ENCODE measurements at places on chromosomes 4 and X.

DNA sequence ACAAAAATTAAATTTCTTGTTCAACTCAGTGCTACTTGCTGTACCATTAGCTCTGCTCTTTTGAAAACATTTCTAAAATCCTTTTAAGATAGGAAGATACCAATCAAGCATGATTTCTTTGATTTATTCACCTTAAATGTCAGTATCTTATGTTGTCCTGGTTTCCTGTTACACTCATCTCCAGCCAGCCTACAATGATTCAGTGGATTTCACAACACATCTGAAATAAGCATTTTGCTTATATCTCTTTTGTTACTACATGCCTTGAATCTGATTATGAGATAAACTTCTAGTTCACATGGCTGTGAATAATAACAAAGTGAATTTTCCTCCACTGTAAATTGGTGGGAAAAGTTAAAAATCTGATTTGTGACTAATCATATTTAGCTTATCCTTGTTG lies 112.5 kb upstream of the BMP3 start:
- no peak for DNase-seq

GRCh38 chrX:130028196-130028595 lies 45.8 kb downstream of the BCORL1 start:
- peak; percentile 17 for DNase-seq

GRCh38 chr4:139959396-139959795 lies 194.6 kb downstream of the MAML3 start:
- no peak for DNase-seq

DNA sequence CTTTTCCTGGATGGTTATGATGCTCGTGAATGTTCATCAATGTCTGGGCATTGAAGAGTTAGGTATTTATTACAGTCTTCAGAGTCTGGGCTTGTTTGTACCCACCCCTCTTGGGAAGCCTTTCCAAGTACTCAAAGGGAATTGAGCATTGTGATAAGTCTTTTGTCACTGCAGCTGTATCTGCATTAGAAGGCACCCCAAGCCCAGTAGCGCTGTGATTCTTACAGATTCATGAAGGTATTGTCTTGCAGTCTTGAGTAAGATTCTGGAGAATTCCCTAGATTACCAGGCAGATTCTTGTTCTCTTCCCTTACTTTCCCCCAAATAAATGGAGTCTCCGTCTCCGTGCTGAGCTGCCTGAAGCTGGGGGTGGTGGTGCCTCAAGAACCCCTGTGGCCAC lies 173.4 kb upstream of the HUWE1 start:
- no peak for DNase-seq

DNA sequence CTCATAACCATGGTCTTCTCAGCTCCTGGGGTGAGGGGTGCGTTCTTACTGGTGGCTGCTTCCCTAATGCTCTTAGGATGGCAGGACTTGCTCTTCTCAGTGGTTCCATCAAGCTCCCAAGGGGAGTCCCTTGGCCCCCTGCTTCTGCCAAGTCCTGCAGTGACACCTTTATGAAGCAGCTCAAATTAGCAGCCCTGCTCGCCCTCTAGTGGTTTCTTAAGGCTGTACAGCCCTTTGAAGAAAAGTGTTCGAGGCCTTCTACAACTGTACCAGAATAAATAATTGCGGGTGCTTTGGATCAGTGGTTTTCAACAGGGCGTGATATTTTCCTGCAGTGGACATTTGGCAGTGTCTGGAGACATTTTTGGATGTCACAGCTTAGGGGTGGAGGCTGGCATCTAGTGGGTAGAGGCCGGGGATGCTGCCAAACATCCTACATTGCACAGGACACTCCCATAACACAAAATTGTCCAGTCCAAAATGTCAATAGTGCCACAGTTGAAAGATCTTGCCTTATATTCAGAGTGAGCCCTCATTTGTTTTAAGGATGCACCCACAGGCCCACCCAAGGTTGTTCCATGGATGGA lies 204.7 kb upstream of the S100G start:
- DNase-seq, result no peak

DNA sequence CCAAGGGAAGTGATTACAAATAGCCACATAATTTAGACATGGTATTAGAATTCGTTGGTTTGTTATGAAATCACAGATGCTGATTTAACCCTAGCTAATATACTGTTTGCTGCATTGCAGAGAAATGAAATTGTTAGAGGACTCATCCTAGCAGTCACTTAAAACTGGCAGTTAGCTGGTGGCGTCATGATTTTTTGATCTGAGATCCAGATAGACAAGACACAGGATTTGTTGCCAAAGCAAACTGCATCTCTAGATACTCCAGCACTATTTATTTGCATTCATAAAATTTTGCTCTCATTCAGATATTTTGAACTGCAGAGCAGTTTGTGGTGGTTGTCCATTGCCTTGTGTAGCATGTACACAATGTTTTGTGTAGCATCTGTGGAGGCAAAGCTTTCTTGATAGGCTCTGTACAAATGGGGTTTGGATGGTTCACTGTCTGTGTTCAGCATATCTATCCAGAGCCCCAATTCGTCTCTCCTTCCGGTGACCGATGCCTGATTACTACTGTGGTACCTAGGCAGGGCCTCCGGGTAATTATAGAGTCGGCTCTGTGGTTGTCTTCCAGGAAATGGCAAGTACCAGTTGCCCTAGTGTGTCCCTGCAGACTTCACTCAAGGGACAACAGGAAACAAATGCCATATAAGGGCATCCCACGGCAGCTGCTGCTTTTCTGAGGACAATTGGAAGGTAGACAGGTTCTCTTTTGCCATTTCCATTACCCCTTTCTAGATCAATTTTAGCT lies 30.1 kb upstream of the SPARCL1 start:
- DNase-seq, result peak; percentile 4

DNA sequence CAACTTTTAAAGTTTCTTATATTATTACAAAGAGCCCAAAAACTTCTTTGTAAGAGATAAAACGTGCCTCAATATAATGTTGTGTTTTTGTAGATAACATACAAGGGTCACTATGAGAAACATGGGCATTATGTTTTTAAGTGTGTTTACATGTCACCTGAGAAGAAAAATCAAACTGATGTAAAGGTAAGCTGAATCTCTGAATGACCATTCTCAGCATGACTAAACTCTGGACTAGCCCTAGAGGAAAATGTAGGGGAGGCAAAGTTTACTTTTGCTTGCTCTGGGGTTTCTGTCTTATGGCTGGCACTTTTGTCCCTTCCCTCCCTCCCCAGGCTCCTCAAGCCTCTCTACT lies 6.8 kb downstream of the MEPE start:
- DNase-seq, result no peak

GRCh38 chr4:47238667-47239066 lies 207.3 kb downstream of the GABRB1 start:
- DNase-seq, result no peak

DNA sequence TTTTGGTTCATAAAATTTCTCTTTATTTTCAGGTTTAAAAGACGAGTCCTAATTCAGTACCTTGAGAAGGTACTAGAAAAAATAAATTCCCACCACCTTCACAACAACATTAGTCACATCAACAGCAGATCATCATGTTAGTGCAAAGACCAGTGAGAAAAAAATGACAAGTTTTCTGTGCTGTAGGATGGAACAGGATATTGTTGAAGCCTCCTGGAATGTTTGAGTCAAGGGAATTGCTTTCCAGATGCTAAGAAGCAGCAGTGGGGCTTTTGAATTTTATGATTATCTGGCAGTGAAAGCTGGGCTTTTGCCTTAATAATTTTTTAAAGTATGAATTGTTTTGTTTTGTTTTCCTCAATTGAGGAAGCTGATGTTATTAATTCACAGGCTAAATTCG lies 61.0 kb downstream of the INTS6L start:
- DNase-seq, result no peak

DNA sequence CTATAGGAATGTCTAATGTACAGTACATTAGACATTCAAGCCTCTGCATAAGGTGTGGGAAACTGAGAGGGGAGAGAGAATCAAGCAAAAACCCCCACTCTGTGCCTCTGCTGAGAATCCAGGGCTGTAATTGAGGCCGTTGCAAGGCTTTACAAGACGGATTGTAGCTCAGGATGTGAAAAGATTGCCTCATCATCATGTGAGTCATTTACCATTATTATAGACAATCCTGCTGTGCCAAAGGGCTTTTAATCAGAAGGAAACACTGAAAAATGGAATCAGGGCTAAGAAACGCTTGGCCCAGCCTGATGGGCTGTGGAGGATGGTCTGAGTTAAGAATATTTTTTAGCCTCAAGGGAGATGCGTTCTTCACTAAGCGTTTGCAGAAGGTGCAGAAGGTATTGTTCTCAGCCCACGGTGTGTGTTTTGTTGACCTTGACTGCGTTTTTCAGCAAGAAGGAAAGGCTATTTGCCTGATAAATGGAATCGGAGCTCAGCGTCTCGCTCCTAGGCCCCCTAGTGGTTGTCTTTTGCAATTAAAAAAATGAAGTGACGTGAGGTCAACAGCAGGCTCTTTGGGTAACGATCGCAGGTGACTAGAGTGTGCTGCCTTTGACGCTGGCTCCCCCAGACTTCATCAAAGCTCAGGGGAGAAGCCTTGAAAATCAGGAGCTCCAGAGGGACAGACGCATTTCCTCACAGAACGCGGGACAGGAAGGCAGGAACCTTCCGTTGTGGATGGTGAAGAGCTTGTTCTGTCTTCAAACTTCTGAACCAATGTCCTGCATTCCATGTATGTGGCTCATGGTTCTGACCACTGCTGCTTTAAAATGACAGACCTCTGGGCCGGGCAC lies 18.1 kb upstream of the CHRNA9 start:
- no peak for DNase-seq

- no peak for DNase-seq
Measured at GRCh38 chrX:113370006-113370405, 529.4 kb upstream of the AMOT start.

GRCh38 chr4:125732632-125733031 lies 417.9 kb downstream of the FAT4 start:
- DNase-seq, result no peak

DNA sequence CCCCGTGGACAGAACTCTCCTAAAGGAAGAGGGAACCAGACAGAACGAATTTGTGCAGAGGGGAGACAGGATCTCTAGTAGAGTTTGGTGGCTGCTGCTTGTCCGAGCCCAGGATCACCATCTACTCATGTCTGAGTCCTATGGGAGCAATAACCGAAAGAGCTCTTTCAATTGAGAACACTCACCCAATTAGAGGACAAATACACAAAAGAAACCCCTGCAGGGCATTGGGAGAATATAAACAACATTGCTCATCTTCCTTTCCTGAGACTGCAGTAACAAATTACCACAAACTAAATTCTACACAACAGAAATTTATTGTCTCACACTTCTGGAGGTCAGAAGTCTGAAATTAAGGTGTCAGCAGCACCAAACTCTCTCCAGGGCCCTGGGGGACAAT lies 65.6 kb downstream of the SPINK2 start:
- DNase-seq, result no peak

- no peak for DNase-seq
Measured at GRCh38 chrX:39642071-39642470, 455.7 kb downstream of the BCOR start.

DNA sequence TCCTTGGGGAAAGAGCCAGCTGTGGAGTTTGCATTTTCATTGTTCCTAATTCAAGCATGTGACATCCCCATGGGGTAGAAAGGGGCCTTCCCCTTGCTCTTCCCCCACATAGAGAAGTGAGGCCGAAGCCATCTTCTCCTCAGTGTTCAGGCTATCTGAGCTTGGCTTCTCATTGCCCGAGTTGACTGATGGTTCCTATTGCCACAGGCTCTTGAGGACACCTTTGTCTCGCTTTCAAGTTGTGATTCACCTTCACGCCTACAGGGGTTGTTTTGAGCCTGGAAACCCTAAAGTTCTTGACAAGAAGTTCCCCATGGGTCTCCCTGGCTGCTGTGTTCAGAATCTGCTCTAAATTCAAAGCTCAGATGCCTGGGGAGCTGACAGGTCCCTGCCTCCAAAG lies 25.0 kb downstream of the CCNQ start:
- DNase-seq, result no peak

DNA sequence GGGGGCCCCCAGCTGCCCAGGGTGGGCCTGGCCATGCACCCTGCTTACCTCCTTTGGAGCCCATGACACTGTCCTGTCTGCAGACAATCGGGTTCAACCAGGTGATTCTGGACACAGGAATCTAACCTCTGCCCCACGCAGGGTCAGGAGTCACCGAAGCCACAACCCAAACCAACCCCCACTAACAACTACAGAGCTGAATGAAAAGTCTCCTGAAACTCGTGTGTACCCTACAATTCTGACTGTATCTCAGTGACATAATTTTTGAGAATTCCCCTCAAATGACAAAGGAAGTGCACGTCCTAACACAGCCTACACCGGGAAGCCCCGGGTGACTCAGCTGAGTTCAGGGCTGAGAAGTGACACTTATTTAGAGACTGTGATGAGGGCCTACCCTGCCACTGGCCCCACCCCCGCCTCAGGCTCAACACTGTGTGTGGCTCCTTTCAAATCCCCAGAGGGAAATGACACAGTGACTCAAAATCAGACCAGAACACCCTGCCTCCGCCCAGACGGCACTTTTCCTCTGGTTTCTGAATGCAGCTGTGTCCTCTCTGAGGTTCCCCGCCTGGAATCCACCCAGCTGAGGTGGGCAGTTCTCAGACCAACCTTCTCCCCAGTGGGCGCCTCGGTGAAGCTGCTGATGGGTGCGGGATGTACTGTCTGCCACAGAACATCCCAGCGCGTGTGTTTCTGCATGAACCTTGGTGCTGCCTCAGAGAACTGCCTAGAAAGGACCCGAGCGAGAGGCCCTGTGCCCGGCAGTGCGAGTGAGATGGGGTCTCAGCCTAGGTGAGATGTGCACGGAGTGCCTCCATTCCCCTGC lies 9.9 kb downstream of the TNIP2 start:
- peak; percentile 52 for DNase-seq

DNA sequence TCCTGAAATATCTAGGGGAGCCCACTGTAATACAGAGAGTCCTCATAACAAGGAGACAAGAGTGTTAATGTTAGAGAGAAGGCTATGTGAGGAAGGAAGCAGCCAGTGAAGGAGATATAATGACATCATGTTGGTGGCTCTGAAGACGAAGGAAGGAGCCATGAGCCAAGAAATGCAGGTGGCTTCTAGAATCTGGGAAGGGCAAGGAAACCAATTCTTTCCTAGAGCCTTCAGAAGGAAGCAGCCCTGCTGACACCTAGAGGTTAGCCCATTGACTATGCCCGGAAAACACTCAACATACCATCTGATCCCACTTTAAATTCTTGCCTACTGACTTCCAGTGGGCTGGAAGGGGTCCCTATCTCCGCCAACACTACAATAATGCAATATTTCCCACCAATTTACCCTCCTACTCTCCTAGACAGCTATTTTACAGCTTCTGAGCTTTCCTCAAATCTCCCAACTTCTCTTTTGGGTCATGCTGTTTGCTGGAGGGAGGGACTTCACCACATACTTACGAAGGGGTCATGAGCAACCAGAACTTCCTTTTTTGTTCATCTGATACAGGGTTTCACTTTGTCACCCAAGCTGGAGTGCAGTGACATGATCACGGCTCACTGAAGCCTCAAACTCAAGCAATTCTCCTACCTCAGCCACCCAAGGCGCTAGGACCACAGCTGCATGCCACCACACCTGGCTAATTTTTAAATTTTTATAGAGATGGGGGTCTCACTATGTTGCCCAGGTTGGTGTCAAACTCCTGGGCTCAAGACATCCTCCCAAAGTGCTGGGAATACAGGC lies 25.2 kb upstream of the G3BP2 start:
- DNase-seq, result no peak

GRCh38 chr4:27881705-27882104 lies 1021.1 kb downstream of the STIM2 start:
- DNase-seq, result no peak

GRCh38 chrX:153728095-153728494 lies 3.4 kb downstream of the ABCD1 start:
- DNase-seq, result no peak

- DNase-seq, result no peak
Measured at GRCh38 chrX:34147345-34147744, 15.2 kb upstream of the FAM47A start.

Data from stimulated activated CD8-positive, alpha-beta memory T cell treated with anti-CD3 and anti-CD28 coated beads, Interleukin-7, amount 100 ng/mL, for 1 hour (primary cell).